IMR-90 (cell line): ENCODE measurements at places on chromosomes 4 and X. TPM values are rescaled to one million over a fixed set of nuclear protein-coding genes. Genes with fewer than 3 reads are reported as not detected.

RAI2 gene
- total RNA-seq = not detected in 2 replicates

SMARCAD1 gene
- total RNA-seq = 35.3 and 45.3 TPM in 2 replicates

LRRC66 gene
- total RNA-seq = under 0.01 and 0.18 TPM in 2 replicates

FAM193A gene
- 6.8 and 8.1 TPM in 2 replicates for total RNA-seq

KLHL34 gene
- not detected in 2 replicates for total RNA-seq

GNRHR gene
- total RNA-seq = not detected in 2 replicates

HSFX4 gene
- total RNA-seq = not detected in 2 replicates

QRFPR gene
- not detected in 2 replicates for total RNA-seq

SLC16A2 gene
- 5.3 and 6.1 TPM in 2 replicates for total RNA-seq

SOD3 gene
- total RNA-seq = 0.28 and 0.36 TPM in 2 replicates

CLTRN gene
- under 0.01 TPM in 2 replicates for total RNA-seq

CORIN gene
- total RNA-seq = 15.6 and 20.3 TPM in 2 replicates

UCP1 gene
- not detected in 2 replicates for total RNA-seq

GRCh38 chr4:112147697-112148096, 2.4 kb downstream of the FAM241A start:
- DNase-seq = no peak

DNA sequence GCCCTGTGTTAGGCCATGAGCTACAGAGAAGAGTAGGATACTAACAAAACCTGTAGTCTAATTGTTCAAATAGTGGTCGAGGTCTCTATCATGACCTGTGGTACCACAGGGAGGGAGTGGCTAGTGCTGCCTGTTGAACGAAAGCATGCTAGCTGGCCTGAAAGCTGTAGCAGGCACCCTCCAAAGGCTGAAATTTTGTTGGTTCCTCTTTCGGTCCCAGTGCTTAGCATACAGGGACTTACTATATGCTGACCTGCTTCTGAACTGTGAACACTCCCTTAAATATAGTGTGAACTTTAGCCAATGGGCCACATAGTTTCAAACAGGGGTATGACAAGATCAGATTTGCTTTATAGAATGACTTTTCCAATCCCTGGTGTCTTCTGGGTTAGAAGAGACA, 113.4 kb downstream of the PJA1 start:
- DNase-seq = no peak

GRCh38 chr4:22957774-22958309, 265.1 kb downstream of the GBA3 start:
- DNase-seq = no peak

- peak; percentile 45 for DNase-seq
Observed at GRCh38 chr4:74618659-74619058, 173.7 kb downstream of the AREG start.

DNA sequence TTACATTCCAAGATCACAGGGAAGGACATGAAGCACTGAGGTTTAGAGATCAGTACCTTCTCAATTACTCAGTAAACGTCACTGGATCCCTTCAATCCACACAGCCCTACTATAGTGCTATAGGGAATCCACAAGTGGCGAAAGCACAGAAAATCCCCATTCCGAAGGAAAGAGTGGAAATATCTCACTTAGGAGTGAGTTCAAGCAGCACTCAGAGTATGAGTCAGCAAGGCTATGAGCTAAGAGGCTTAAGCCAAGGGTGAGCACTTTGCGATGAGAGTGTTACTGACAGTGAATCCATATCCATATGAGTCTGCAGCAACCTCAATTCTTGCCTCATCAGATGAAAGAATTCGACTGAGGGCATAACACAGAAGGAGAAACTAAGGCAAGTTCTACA, 165.1 kb downstream of the VSIG4 start:
- no peak for DNase-seq

DNA sequence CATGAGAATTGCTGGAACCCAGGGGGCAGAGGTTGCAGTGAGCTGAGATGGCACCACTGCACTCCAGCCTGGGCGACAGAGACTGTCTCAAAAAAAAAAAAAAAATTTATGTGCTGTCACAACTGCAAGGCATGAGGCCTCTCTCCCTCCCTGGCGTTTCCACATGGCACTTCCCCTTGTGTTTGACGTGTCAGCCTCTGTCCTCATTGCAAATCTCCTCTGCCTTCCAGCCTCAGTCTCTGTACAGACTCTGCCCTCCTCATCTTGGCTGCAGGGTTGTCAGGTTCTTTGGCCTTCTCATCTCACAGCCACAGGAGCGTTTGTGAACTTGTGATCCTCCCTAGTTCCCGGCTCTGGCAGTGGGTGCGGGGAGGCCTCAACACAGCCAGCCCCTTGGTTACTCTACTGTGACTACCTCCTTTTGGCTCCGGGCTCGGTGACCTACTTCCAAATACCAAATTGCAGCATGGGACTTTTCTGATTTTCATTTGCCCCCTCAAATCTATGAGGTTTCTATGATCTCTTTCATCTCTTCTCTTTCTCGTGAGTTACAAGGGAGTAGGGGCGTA, 250.0 kb downstream of the CBR4 start:
- no peak for DNase-seq

DNA sequence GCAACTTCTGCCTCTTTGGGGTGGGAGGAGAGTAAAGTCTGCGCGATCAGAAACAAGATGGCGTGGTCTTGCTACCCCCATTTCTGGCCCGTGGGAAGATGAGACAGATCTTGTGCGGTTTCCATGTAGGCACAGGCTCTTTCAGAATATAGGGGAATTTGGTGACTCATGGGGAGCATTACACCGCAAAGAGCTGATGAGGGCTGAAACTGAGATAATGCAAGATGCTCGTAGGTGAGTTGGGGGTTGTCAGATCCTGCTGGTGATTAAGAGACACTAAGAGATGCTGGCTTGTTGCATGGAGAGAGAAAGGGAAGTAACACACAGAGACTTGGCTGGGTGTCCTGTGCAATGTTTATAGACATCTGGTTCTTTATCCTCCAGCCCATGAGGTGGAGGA, 1.5 kb downstream of the EVC start:
- DNase-seq = peak; percentile 81

- peak; percentile 65 for DNase-seq
Observed at GRCh38 chr4:154559494-154560418, 3.1 kb upstream of the FGB start.

- DNase-seq = no peak
Observed at GRCh38 chrX:134619838-134620237, 38.4 kb downstream of the PLAC1 start.

DNA sequence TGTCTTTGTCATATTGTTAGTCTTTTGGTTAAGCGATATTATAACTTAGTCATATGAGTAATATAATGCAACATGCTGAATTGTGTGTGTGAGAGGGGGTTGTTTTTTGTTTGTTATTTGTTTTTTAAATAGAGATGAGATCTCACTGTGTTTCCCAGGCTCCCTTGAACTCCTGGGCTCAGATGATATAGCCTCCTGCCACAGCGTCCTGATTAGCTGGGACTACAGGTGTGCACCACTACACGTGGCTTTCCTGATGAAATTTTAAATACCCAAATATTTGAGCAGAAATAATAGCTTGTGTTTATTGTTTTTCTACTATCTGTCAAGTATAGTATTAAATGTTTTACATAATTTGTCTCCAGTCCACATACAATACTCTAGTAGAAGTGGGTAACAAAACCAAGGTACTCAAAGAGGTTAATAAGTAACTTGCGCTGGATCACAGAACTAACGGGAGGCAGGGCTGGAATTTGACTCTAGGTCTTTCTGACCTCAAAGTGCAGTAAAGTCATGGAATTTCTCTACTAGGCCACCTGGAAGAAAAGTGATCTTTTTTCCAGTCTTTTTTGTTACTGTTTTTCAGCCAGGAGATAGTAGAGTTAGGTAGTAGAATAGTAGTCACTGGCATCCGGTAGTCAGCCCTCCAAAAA, 47.8 kb downstream of the CLCN3 start:
- no peak for DNase-seq

- no peak for DNase-seq
Observed at GRCh38 chrX:123263747-123264146, 79.7 kb downstream of the GRIA3 start.

- DNase-seq = peak; percentile 54
Observed at GRCh38 chr4:7070729-7071511, 3.1 kb upstream of the GRPEL1 start.

GRCh38 chr4:10225096-10225495, 108.5 kb upstream of the WDR1 start:
- DNase-seq = no peak

DNA sequence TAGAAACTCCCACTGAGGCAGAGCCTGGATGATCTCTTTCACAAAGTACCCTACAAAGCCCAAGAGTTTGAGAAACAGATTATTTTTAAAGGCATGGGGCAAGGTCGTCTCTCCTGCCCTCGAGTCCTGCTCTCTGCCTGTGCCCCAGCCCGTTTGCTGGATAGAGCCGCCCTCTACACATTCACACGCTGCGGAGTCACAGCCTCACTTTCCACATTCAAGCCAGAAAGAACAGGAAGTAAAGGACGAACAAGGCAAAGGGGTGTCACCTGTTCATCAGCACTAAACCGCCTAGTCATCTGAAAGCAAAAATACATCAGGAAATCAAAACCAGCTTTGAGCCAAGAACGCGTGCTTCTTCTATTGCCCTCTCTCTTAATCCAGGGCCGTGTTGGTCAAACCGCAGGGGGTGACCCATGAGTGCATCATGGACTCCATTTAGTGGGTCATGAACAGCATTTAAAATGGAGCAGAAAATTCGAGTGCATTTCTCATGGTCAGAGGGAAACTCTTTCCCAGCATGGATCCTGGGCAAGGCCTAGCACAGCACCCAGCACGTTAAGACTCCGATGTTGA, 83.4 kb downstream of the PHKA2 start:
- DNase-seq = no peak

GRCh38 chr4:79450053-79450452, 42.0 kb upstream of the GK2 start:
- DNase-seq = no peak

GRCh38 chrX:292900-293897, 12.0 kb downstream of the PLCXD1 start:
- no peak for DNase-seq

DNA sequence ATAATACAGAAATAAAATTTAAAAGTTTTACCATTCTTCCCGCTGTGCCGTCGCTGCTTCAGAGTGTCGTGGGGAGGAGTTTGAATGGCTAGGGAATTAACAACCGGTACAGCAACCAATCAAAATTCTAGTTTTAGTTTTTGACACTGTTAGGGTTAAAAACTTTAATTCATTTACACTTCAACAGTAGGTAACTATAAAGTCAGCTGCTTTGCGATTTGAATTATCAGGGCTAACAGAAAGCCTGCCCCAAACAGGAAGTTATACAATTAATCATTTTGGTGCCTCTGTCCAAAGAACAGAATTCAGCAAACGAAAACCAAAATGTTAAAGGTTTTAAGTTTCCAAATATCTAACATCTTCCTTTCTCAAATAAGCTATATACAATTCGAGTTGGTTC, 2.3 kb downstream of the HNRNPD start:
- DNase-seq = peak; percentile 18

DNA sequence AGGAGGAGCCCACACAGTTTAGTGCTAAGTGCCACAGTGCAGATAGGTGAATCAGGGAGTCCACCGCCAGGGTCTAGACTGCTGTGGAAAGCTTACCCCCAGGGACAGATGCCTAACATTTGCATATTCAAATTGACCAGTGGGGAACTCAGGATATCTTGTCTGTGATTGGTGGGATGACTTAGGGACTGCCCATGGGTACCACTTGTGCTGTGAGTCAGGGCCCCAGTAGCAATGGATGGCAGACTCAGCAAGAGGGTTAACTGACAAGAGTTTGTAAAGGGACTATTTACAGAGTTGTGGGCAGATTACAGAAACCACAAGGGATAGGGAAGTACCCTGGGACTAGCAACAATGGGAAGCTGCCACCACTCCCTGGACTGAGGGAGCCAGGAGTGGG, 282.1 kb downstream of the BCOR start:
- DNase-seq = peak; percentile 7

- DNase-seq = no peak
Observed at GRCh38 chr4:38534344-38535045, 129.5 kb upstream of the KLF3 start.

DNA sequence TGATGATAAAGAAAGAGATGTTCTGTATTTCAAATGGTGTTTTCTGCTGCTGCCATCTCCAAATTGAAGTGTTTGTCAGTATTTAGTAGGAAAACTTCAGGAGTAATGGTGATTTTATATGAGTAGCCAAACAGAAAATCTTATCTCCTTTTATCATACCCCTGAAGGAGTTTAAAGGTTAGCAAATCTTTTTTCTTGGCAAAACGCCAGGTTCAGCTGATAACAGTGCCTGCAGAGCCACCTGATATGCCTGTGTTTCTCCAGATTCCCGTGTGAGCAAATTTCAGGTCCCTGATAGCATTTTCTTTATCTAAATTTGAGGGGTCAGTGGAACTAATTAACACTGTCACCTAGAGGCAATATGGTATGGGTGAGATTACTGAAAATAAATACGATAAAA, 65.8 kb upstream of the ETNPPL start:
- no peak for DNase-seq

- no peak for DNase-seq
Observed at GRCh38 chr4:145533001-145533400, 51.3 kb downstream of the SMAD1 start.

DNA sequence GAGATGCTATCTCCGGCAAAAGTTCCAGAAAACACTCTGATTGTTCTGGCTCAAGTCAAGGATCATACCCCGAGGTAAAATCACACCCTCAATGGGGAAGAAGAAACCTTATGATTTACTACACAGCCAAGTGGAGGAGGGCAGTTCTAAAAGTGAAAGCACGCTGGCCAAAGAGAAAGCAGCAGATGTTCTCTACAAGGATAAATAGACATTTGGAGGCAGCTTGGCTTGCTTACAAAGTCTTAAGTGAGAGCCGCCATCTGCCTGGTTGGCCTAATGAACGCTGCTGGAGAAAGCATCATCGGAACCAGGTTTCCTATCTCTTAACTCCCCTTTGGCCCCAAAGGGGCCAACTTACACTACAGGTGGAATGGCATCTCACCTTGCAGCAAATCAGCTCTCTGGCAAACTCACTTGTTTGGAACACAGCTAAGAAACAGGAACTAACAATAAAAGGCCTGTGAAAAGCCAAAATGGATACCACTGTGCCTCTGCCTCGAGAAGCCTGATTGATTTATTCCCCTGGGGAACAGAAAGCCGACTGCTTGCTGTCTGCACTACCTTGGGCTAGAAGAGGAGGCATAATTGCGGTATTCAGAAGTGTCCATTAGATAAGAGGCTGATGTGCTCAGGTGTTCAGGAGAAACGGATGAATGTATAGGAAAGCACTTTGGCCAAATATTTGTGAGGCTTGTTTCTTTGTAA, 22.8 kb downstream of the FRAS1 start:
- no peak for DNase-seq

- DNase-seq = no peak
Observed at GRCh38 chr4:3217771-3218170, 31.2 kb upstream of the MSANTD1 start.

- DNase-seq = no peak
Observed at GRCh38 chrX:23114241-23114640, 114.5 kb downstream of the DDX53 start.

GRCh38 chrX:74344280-74344622, 40.3 kb downstream of the ZCCHC13 start:
- DNase-seq = no peak

DNA sequence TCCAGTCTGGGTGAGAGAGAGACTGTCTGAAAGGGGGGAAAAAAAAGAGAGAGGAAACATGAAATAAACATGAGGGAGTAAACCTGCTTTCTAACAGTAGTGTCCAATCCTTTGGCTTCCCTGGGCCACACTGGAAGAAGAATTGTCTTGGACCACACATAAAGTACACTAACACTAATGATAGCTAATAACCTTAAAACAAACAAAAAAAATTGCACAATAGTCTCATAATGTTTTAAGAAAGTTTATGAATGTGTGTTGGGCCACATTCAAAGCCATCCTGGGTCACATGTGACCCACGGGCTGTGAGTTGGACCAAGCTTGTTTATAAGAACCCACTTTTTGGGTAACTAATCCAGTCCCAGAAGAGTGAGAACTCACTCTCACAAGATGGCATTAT, 30.3 kb downstream of the PDS5A start:
- DNase-seq = no peak

GRCh38 chrX:63664741-63665140, 120.3 kb downstream of the ARHGEF9 start:
- peak; percentile 11 for DNase-seq
